ENCODE measurements at places on chromosomes 6 and 20.

DNA sequence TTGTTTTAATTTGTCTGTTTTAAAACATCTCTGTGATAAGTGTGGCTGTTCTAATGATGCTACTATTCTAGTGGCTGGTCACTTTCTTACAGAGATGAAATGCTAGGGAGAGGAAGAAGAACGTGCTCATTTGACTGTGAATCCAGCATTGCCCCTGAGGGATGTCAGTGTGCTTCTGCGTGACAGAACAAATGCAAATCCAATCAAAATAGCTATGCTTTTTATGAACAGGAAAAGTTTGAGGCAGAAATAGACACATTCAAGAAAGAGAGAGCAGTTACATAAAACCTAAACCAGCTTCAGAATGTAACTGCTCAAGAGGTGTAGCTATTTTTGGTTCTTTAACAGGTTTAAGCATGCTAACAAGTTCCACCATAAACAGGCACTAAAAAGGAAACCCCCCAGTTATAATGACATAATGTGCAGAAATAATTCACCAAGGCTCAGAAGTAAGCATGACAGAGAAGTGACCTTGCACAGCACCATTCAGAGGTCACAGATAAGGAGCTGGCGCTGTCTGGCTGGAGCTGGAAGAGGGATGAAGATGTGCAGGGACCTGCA is 385.3 kb downstream of the EPM2A start:
- DNase-seq = no peak

GRCh38 chr6:38192011-38192410 is 372.5 kb downstream of the ZFAND3 start:
- DNase-seq = no peak

GRCh38 chr6:20367743-20368485 is 33.8 kb upstream of the E2F3 start:
- no peak for DNase-seq

DNA sequence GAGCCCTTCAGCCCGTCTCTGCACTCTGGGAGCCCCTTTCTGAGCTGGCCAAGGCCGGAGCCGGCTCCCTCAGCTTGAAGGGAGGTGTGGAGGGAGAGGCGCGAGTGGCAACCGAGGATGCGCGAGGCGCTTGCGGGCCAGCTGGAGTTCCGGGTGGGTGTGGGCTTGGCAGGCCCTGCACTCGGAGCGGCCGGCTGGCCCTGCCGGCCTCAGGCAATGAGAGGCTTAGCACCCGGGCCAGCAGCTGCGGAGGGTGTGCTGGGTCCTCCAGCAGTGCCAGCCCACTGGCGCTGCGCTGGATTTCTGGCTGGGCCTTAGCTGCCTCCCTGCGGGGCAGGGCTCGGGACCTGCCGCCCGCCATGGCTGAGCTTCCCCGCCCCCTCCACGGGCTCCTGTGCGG is 49.8 kb downstream of the GMPR start:
- no peak for DNase-seq

DNA sequence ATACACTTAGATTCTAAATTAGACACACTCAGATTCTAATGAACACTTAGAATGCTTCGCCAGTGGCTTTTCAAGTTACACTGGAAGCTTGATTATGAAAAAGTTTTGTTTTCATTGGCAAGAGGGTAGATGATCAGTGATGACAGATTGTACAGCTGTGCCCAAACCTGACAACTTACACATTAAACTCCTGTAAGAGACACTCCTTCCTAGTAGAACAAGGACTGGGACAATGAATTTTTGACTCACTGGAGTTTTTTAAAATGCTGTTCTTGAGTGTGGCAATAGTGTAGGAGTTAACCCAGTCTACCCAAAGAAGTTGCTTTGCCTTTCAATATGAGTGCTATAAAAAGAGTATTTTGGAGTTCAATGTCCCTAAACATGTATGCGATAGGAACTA is 140.8 kb downstream of the SLC16A10 start:
- no peak for DNase-seq

DNA sequence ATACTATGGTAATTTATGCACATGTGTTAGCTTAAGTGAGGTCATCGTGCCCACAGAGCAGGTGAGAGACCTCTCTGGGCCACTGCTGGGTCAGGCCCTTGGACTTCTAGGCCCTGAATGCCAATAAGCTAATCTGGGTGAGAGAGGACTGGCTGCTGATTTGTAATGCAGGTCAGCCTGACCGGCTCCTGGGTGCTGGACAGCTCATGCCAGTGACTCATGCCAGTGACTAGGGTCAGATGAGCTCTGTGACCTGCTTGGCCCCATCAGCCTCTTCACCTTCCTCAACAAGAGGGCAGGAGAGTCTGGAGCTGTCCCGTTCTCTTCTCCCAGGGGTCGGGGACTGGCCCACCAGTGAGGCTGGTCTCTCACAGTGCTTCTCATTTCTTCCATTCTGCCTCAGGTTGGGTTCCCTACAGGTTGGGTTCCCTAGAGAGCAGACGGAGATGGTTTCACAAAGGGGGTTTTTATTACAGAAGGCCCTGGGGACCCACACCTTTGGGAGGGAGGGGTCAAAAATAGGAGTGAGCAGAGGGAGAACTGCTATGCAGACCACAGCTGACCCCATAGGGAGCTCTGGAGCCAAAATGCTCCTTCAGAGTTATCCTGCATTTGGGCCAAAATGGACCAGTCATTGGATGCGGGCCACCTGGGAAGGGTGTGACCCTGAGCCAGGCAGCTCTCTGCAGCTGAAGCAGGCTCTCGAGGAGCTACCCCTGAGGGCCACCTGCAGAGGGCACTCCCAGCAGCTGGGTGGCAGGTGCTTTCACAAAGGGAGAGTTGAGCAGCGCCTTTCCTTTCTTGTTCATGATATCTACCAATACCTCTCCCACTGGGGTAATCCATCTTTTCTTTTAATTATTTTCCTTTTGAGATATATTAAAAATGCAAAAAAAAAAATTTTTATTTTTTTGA is 2.2 kb upstream of the OXT start:
- no peak for DNase-seq

GRCh38 chr6:66735106-66735890 is 1028.3 kb upstream of the EYS start:
- no peak for DNase-seq

- no peak for DNase-seq
Observed at GRCh38 chr20:32470025-32470861, 112.1 kb downstream of the ASXL1 start.

DNA sequence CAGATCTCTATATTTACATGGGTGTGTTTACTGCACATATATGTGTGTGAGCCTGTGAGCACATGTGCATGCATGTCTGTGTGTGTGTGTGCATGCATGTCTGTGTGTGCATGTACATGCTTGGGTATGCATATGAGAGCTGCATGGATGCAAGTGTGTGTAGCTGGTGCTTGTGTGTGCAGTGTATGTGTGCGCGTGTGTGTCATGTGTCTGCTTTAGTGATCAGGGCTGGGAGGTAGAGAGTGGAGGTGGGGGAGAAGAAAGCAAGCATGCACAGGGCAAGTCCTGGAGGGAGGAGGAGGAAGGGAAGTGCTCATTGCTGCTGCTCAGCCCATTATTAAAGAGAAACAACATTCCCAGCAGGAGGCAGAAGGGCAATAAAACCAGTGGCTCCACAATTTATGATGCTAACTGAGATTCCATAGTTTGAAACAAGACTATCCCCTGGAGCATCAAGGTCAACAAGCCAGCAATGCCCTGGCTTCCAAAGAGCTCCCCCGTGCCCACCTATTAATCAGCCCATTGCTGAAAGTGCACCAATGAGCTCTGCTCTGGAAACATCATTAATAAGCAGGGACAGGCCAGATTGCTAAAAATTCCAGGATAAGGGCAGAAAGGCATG is 414.0 kb downstream of the MAFB start:
- no peak for DNase-seq

GRCh38 chr20:54146672-54147071 is 27.1 kb downstream of the CYP24A1 start:
- DNase-seq = no peak

DNA sequence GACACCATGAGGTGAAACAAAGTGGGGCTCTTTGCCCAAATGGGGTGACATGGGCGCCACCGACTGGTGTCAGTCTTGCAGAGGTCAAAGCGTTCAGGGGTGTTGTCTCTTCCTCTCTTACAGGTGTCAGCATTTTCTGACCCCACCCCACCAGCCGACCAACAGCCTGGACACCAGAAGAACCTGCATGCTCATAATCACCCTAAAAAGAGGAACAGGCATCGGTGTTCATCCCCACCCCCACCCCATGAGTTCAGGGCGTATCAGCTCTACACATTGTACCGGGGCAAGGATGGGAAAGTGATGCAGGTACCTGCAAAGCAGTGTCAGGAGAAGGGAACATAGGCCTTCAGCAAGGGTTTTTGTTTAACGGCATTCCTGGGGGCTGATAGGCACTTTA is 14.8 kb downstream of the LYRM2 start:
- no peak for DNase-seq

DNA sequence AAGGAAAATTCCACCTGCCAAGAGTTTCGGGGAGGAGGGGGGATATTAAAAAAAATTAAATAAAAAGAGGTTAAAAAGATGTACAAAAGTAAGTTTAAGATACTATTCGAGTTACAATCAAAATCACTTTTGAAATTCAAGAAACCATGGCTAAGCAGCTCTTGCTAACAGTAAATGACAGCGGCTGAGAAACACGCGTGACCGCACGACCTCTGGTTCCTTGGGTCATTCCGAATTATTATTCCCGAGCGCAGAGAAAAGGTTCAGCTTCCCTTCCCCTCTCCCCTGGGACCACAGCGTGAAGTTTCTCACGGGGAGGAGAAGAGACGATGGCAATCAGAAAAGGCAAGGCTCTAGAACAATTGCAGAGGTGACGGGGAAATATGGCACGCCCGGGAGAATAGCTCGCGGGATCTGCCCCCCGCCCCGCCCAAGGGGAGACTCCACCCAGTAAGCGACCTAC is 496 bp downstream of the TMEM242 start:
- no peak for DNase-seq

GRCh38 chr6:16570946-16571345 is 190.3 kb downstream of the ATXN1 start:
- DNase-seq = no peak

GRCh38 chr6:51678905-51679620 is 408.4 kb downstream of the PKHD1 start:
- DNase-seq = no peak

GRCh38 chr6:133637874-133638273 is 251.0 kb upstream of the TCF21 start:
- DNase-seq = no peak

- DNase-seq = no peak
Observed at GRCh38 chr6:56746767-56747504, 104.2 kb upstream of the DST start.

GRCh38 chr6:1285956-1286355 is 25.9 kb upstream of the FOXQ1 start:
- DNase-seq = no peak

DNA sequence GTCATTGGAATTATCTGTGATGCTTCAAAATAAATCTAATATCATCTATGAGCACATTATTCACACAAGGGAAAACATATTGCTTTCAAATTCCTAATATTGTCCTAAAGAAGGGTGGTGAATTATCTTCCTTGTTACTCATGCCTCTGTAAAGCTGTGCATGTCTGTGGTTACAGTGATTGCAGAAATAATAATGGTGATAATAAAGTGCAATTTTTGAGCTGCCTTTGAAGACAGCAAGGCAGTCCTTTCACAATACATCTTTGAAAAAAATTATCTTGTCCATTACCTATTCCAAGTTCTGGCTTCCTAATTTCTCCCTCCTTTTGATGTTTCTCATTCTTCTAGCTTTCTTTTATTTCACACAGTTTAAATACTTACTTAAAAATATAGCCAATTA is 442.1 kb upstream of the EYS start:
- no peak for DNase-seq

- DNase-seq = no peak
Observed at GRCh38 chr20:44017905-44018258, 103.2 kb downstream of the TOX2 start.

- no peak for DNase-seq
Observed at GRCh38 chr6:159434410-159434809, 258.6 kb downstream of the SOD2 start.

- no peak for DNase-seq
Observed at GRCh38 chr20:58162986-58163385, 65.5 kb downstream of the ANKRD60 start.

- DNase-seq = no peak
Observed at GRCh38 chr6:34916348-34916967, 27.4 kb downstream of the ANKS1A start.

DNA sequence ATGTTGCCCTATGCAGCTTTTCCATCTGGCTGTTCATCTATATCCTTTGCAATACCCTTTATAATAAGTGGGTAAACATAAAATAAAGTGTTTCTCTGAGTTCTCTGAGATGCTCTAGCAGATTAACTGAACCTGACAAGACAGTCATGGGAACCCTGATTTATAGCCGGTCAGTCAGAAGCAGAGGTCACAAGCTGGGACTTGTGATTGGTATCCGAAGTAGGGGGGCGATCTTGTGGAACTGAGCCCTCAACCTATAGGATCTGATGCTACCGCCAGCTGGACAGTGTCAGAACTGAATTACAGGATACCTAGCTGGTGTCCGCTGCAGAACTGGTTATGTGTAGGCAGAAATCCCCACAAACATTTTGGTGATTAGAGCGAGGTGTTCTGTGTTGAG is 39.0 kb downstream of the SLC17A5 start:
- no peak for DNase-seq

- no peak for DNase-seq
Observed at GRCh38 chr6:20696676-20697075, 162.4 kb downstream of the CDKAL1 start.

GRCh38 chr20:58135441-58136148 is 92.9 kb downstream of the ANKRD60 start:
- DNase-seq = no peak

GRCh38 chr20:58712151-58712791 is 19.7 kb downstream of the NPEPL1 start:
- DNase-seq = no peak

DNA sequence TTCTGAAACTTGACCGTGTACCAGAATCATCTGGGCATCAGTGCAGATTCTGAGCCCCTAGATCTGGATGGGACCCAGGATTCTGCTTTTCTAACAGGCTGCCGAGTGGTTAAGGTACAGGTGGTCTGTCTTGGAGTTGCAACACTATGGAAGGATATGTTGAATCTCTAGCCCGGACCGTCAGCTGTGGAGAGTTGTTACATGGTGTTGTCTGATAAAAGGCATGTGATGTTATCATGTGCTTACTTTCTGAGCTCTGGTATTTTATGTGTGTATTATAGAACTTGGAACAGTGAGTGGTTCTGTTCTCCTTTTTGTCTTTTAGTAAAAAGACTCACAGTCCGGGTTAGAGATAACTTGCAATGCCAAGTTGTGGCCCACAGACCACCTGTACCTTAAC is 123.0 kb downstream of the JARID2 start:
- DNase-seq = no peak

GRCh38 chr20:16020971-16021370 is 552.3 kb downstream of the KIF16B start:
- no peak for DNase-seq

All from left renal cortex interstitium (tissue), 4 donors.